Colonic mucosa (tissue), 4 donors: ENCODE measurements at places on chromosomes 13 and 19.
A peak's percentile ranks its signal among the peaks of the same experiment; 100 is the strongest.

- DNase-seq = no peak
These were observed 41.1 kb upstream of the CHST8 start for GRCh38 chr19:33580645-33581037.

DNA sequence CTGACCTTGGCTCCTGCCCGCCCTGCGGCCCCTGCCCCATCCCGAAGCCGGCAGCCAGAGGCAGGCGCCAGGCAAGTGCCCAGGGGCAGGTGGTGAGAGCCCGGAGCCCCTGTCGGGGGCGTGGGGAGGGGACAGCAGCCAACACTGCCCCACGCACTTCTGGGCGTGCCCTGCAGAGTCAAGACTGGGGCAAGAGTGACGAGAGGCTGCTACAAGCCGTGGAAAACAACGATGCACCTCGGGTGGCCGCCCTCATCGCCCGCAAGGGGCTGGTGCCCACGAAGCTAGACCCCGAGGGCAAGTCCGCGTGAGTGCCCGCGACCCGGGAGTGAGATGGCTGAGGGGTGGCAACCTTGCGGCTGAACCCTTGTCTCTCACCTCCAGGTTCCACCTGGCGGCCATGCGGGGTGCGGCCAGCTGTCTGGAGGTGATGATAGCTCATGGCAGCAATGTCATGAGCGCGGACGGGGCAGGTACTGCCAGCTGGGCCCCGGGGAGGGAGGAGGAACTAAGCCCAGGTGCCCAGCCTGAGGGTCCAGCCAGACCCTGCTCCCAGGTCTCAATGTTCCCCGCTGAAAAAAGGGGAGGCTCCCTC is 17.3 kb downstream of the ANKRD24 start:
- no peak for DNase-seq

- DNase-seq = no peak
These were observed at the start of gene NANOS3 for GRCh38 chr19:13876834-13877233. Gene NANOS3 (plus strand): TSS chr19:13877134. CDS start chr19:13877249, 115 bp downstream.

- DNase-seq = peak; percentile 83
These were observed 830 bp downstream of the NEK5 start for GRCh38 chr13:52127783-52128702.

GRCh38 chr13:110107568-110108347 is 199.2 kb downstream of the COL4A1 start:
- DNase-seq = no peak

DNA sequence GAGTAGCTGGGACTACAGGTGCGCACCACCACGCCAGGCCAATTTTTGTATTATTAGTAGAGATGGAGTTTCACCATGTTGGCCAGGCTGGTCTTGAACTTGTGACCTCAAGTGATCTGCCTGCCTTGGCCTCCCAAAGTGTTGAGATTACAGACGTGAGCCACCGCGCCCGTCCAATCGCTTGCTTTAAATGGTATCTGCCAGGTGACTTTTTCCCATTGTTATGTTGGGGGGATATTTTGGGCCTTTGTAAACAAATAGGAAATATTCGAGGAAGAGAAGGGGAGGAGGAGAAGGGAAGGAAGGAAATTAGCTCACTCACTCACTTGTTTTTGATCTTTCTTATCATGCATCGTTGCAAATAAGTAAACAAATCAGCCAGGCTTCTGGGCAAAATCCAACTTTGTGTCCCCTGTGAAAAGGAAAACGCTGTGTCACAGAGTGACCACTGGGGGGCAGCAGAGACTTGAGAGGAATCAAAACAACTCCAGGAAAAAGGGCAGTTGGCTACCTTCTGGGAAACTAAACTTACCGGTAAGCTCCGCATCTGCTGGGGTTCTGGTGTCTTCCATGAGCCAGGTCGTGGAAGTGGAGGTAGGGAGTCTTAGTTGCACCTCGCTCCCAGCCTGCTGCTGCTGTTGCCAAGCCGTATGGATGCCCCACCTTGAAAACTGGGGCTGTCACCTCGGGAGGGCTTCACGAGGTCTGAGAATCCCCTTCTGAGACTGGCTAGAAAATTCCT is 9.3 kb upstream of the RANBP3 start:
- peak; percentile 87 for DNase-seq

DNA sequence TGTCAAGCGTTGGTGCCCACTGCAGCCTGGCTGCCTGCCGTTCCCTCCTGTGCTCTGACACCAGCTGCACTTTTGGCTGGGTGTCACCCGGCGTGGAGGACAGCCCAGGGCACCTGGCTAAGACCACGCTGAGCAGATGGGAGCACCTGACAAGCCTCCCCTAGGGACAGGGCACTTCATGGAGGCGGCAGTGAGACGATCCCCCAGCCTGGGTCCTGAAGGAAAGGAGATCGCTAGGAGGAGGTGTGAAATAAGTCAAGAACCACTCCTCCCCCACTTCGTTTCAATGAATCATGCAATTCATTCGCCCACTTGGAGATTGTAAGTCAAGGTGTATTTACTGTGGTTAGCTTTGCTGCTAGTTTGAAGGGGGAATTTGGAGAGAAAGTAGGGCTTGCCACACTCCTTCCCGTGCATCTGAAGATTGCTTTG is 38.8 kb downstream of the VSTM2B start:
- no peak for DNase-seq

DNA sequence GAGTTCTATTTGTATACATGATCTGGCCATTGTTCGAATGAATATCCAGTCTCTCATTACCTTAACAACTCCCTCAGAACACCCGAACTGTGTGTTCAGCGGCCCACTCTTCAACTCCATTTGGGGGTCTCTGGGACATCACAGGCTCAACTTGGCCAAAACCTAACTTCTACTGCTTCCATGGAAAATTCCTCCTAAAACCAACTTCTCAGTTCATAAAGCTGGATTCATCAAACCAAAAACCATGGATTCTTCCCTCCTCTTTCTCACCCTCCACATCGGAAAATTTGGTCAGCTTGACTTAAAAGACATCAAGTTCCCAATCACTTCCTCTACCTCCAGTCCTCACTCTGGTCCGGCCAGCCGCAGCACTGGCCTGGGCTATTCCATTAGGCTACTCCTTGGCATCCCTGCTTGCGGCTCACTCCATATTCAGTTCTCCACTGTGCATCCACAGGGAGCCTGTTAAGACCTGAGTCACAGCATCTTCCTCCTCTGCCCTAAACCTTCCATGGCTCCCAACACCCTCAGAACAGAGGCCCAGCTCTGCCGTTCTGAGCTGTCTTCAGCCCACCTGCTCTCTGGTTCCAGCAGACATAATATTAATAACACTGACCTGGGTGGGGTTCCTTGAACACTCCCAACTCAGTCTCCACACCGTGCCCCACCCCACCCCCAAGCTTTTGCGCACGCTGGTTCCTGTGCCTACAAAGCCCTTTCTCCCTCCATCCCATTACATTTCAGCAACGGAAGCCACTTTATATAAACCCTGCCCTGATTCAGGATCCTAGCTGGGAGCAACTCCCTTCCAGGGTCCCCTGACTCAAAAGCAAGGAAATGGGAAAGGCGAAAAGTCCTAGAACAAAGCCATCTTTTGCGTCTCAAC is 1.1 kb downstream of the ZNF792 start:
- DNase-seq = peak; percentile 51

DNA sequence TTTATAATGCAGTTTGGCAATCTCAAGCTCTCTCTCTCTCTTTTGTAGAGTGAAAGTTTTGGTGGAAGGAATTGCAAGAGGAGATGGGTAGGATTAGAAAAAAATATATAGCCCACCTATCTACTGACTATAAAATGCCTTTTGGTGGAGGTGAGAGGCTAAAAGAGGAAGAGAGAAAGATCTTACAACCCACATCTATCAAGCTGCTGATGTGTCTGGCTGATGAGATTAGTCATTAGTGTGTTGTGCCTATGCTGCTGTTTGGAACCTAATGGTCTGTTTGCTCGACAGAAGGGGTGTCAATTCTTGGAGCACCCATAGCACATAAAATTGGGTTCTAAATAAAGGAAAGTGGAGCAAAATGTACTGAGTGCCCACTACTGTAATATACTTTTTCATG is 411.0 kb downstream of the HS6ST3 start:
- no peak for DNase-seq

GRCh38 chr13:47298506-47298905 is 401.7 kb upstream of the HTR2A start:
- DNase-seq = no peak

DNA sequence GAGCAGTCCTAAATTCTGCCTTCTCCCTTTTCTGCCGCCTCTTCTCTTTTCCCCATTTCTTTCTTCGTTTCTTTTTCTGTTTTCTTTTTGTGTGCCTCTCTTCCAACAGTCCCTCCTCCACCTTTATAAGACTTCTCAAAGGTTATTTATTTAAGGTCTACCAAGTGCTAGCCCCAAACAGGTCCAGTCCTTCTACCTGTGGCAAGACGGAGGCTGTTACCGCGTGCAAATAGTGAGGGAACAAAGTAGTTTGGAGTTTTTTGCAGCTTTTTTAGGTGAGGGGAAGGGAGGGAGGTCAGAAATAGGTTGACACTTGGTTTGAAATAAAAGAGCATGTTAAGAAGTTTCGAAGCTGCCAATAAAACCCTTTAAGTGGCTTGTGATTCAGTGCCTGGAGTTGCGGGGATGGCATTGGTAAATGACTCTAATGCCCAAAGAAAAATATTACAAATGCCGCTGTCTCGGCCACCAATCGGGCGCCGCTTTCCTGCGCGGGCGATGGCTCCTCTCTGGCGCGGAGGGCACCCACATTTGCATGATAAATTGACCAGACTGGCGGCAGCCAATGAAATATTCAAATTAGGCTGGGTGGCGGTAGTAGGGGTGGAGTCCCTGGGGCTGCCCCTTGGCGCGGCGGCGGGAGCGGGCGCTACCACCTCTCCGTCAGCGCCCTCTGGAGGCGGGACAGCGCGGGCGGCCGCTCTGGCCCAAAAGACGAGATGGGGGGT is 7.5 kb upstream of the TSHZ3 start:
- DNase-seq = peak; percentile 31

- no peak for DNase-seq
These were observed 867 bp upstream of the ZNF613 start for GRCh38 chr19:51926426-51926783.

DNA sequence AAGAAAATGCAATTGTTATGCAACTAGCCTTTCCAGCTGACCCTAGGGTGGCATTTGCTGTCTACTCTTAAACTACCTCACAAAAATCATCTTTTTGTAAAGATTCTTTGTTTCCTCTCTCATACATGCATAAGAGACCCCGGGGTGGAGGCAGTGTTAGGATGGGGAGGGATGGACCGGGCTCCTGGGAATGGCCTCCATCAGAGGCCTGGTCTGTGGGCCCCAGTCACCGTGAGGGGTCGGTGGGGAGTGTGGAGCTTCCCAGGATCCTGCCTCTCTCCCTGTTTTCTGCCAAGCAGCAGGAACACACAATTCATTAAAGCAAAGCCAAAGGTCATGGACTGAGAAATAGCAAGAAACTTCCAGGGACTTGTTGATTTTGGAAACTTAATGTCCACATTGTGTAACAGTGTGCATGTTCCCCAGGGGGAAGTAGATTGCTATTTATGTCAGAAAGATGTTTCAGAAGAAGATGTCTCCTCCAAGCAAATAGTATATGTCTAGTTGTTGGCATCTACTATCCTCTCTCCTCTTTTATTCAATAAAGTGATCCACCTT is 241.4 kb downstream of the ENOX1 start:
- no peak for DNase-seq

GRCh38 chr19:19866611-19867248 is 1.0 kb downstream of the ZNF253 start:
- peak; percentile 36 for DNase-seq

- DNase-seq = peak; percentile 94
These were observed at the start of gene GARRE1 for GRCh38 chr19:34254046-34254697. Gene GARRE1 (plus strand): TSS chr19:34254554. CDS start chr19:34300474, 45,920 bp downstream.

GRCh38 chr19:36152019-36152351 is 262 bp downstream of the COX7A1 start:
- no peak for DNase-seq

DNA sequence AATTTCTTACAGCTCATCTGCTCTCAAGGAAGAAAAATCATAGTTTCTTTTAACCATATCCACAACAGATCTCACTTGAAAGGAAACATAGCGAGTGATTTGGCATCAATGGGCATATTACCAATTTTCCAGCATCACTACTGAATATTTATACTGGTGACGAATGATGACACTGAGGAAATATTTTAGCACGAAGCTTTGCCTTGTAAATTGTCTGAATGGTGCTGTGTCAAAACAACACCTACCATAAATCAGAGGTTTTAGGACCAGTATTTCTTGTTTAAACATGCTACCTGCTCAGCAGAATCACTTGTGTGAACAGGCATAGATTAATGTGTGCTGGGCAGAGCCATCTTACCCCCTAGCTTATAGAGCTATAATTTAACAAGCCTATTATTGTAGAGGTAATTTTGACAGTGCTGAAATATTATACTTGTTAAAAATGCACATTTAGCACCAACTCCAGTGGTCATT is 146.8 kb downstream of the ABCC4 start:
- no peak for DNase-seq

DNA sequence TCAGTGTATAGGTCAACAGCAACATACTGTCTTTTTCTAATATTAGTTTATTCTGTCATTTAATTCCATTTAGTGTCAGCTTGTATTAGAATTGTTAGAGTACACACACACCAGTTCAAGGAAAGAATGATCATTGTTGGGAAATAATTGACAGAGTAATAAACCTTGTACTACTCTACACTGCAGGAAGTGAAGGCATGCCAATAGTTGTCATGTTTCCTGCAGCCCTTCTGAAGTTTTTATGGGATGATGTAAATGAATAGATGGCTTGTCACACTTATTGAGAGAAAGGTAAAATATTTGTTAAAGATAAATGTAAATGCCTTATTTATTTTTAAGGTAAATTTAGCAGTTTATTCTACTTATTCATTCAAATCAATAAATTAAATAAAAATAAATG is 306.9 kb upstream of the KLHL1 start:
- DNase-seq = no peak

DNA sequence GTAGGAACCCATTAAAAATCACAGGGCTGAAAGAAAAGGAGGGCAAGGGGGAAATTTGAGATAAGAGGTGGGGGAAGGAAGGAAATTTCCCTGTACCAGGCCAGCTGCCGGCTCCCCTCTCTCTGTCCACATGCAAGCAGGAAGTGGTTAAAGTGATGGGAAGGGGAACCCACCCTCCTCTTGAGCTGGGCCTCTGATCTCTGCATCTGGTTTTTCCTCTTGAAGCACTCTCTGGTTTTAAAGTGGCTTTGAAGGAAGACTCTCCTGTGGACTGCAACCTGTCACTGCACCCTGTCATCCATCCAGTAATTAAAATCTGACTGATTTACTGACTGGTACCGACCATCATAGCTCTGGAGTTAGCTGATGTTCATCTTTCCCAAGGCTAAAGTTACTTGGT is 239.6 kb downstream of the TSHZ3 start:
- no peak for DNase-seq

DNA sequence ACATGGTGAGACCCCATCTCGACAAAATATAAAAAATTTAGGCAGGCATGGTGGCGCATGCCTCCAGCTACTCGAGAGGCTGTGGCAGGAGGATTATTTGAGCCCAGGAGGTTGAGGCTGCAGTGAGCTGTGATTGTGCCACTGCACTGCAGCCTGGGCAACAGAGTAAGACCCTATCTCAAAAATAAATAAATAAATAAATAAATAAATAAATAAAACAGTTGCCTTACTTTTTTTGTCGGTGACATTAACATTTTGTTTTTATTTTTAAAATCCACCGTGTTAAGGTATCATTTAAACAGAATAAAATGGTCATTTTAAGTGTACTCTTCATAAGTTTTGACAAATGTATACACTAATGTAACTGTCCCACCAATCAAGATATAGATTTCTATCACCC is 57.0 kb downstream of the RASL11A start:
- DNase-seq = no peak
